ENCODE measurements at places on chromosomes 12 and 14. TPM values are rescaled to one million over a fixed set of nuclear protein-coding genes. Genes with fewer than 3 reads are reported as not detected.

PTPRR gene
- total RNA-seq, result not detected

OR5AU1 gene
- total RNA-seq, result not detected

FAM90A1 gene
- not detected for total RNA-seq

LRFN5 gene
- not detected for total RNA-seq

MDGA2 gene
- total RNA-seq, result not detected

NXPH4 gene
- total RNA-seq, result not detected

ACOT4 gene
- total RNA-seq, result 0.69 TPM

MYH6 gene
- not detected for total RNA-seq

CLBA1 gene
- 2.1 TPM for total RNA-seq

DPPA3 gene
- not detected for total RNA-seq

ALDH6A1 gene
- 23.7 TPM for total RNA-seq

KRT72 gene
- 149 TPM for total RNA-seq

CLEC4D gene
- total RNA-seq, result not detected

- H3K4me3 ChIP-seq, result no peak overlapping the region
- H3K27me3 ChIP-seq, result no peaks in the 10 kb centered on the region
- H3K27ac ChIP-seq, result no peak overlapping the region
- no peaks in the 10 kb centered on the region for H3K36me3 ChIP-seq
These were observed 266.4 kb downstream of the NAV3 start for GRCh38 chr12:78096909-78097597.

DNA sequence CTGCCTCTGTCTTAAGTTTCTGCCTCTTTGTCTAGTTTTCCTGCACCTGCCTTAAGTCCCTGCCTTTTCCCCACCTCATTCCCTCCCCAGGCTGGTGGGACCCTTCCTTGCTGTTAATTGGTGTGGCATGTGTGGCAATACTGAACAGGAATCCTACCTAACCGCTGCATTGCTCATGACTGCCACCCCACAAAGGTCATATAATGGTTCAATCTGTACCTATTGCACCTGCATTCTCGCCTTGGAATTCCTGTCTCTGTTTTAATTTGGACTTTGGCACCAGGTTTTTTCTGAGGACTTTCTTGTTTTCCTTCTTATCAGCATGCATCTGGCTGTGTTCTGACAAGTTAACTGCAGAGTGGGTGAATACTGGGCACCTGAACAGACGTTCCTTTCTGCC, 966.2 kb upstream of the TMEM132C start:
- H3K27ac ChIP-seq, result no peak overlapping the region
- H3K4me3 ChIP-seq, result no peak overlapping the region
- H3K27me3 ChIP-seq, result no peaks in the 10 kb centered on the region
- no peak for DNase-seq
- H3K4me1 ChIP-seq, result no peaks in the 10 kb centered on the region

DNA sequence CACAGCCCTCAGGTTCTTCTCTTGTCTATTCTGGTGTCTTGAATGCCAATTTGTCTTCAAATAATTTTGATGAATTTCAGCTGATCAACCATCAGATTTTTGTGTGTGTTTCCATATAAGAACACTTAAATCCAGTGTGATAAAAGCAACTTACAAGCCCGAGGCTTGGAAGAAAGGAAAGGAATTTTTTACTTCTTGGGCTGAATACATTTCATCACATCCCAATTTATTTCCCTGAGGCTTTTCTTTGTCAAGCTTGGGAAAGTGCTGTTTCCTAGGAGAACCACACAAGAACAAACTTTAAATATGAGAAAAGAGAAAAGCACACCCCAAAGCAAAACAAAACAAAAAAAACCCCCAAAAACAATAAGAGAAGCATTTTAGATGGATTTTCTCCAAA, 26.6 kb downstream of the GPRC5D start:
- H3K4me1 ChIP-seq, result no peaks in the 10 kb centered on the region
- no peak overlapping the region for H3K4me3 ChIP-seq
- no peaks in the 10 kb centered on the region for H3K36me3 ChIP-seq
- no peaks in the 10 kb centered on the region for H3K27me3 ChIP-seq
- no peak overlapping the region for H3K27ac ChIP-seq

GRCh38 chr14:89095036-89095435, 270.6 kb downstream of the TTC8 start:
- no peaks in the 10 kb centered on the region for H3K36me3 ChIP-seq
- no peak overlapping the region for H3K27ac ChIP-seq
- H3K4me1 ChIP-seq, result no peaks in the 10 kb centered on the region

- no peaks in the 10 kb centered on the region for H3K27me3 ChIP-seq
- no peaks in the 10 kb centered on the region for H3K36me3 ChIP-seq
- H3K4me1 ChIP-seq, result no peaks in the 10 kb centered on the region
- H3K4me3 ChIP-seq, result no peak overlapping the region
- no peak overlapping the region for H3K27ac ChIP-seq
- no peak for DNase-seq
These were observed 445.6 kb downstream of the ADAMTS20 start for GRCh38 chr12:43106355-43106754.

DNA sequence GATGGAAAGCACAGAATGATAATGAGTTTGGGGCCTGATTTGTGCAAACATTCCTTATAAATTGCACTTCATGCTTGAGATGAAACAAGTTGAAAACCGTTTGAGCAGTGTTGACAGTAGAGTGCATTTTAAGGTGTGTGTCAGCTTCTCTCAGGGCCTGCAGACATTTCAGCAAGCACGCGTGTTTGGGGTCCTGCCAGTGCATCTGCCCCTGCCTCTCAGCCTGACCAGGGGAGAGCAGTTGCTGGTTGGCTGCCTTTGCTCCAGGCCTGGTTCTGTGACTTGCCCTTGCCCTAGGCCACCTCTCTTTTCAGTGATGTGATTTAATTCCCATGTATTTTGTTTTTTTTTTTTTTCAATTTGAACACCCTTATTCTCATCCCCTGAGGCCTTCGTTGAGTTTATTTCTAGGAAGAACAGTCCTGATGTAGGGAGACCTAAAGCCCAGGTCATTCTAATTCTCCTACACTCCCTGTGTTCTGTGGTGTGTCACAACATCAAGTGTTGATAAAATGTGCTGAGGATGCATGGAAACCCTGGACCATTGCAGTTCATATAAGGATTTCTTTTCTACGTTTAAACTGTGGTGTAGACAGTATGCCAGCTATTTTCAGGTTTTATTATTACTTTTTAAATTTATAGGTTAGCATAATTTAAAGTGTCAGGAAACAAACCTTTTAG, 40.1 kb upstream of the AMN start:
- H3K4me1 ChIP-seq, result no peaks in the 10 kb centered on the region
- no peak overlapping the region for H3K27ac ChIP-seq
- no peak for DNase-seq
- H3K4me3 ChIP-seq, result no peak overlapping the region

GRCh38 chr14:21894003-21894897, 220.6 kb upstream of the OR4E1 start:
- no peaks in the 10 kb centered on the region for H3K4me1 ChIP-seq
- H3K4me3 ChIP-seq, result peak overlapping the region; percentile 50

GRCh38 chr14:31300296-31300695, 92.7 kb upstream of the HECTD1 start:
- peaks cover 6% of the 10 kb centered on the region for H3K36me3 ChIP-seq
- DNase-seq, result no peak
- H3K4me1 ChIP-seq, result no peaks in the 10 kb centered on the region
- no peaks in the 10 kb centered on the region for H3K27me3 ChIP-seq
- H3K4me3 ChIP-seq, result no peak overlapping the region

DNA sequence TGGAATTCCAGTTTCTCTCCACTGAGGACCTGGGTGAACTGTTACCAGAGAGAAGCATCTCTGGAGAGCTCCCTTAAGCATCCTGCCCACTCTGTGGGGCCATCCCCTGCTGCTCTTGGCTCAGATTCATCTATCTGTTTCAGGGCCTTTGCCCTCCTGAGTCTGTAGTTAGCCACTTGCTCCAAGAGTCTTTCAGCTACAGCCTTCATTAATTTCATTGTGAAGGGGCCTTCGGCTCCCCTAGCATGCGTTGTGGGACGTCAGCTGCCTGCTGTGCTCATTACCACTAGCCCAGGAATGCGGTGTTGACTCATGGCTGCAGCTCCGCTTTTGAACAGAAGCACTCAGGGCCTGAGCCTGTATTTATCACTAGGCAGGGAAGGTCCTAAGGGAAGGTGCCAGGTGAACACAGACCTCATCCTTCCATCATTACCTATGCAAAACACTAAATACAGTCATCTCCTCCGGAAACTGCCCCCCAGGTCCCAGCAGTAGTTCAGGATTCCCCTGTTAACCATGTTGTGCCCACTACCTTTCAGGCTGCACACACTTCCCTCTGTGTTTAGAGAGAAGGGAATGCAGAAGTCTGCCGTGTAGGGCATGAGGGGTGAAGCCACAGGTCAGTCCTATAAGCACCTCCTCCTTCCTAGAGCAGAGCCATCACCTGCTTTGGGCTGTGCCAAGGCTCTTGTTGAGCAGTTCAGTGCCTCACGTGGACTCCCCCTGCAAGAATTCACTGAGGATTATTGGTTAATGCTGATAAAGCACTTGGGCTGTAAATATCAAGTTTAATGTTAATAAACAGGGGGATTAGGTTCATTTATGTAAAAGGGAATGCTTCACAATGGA, 191.4 kb downstream of the CACNA1C start:
- no peaks in the 10 kb centered on the region for H3K36me3 ChIP-seq
- H3K4me3 ChIP-seq, result no peak overlapping the region
- no peaks in the 10 kb centered on the region for H3K4me1 ChIP-seq
- no peaks in the 10 kb centered on the region for H3K27me3 ChIP-seq

DNA sequence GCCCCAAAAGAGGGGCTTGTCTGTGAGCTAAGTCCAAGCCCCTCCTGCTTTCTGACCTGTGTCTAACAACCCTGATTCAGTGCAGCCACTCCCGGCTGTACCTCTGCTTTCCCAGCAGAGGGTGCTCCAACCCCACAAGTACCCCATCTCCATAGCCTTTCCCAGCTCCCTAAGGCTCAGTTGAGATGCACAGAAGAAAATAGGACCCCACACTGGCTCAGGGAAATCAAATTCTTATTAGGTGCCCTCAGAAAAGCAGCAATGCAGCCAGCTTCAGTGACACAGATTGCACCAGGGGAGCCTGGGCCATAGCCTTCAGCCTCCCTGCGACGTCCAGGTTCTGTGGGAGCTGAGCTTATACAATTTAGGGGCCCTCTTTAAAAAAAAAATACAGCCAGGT, 49.9 kb downstream of the LRRC74A start:
- H3K4me3 ChIP-seq, result no peak overlapping the region
- no peaks in the 10 kb centered on the region for H3K36me3 ChIP-seq
- no peaks in the 10 kb centered on the region for H3K27me3 ChIP-seq
- DNase-seq, result peak; percentile 46

- peak overlapping the region; percentile 93 for H3K4me3 ChIP-seq
- no peaks in the 10 kb centered on the region for H3K27me3 ChIP-seq
- peak overlapping the region; percentile 99 for H3K27ac ChIP-seq
- H3K36me3 ChIP-seq, result peaks cover 8% of the 10 kb centered on the region
These were observed 135.8 kb downstream of the MON2 start for GRCh38 chr12:62602255-62603060.

DNA sequence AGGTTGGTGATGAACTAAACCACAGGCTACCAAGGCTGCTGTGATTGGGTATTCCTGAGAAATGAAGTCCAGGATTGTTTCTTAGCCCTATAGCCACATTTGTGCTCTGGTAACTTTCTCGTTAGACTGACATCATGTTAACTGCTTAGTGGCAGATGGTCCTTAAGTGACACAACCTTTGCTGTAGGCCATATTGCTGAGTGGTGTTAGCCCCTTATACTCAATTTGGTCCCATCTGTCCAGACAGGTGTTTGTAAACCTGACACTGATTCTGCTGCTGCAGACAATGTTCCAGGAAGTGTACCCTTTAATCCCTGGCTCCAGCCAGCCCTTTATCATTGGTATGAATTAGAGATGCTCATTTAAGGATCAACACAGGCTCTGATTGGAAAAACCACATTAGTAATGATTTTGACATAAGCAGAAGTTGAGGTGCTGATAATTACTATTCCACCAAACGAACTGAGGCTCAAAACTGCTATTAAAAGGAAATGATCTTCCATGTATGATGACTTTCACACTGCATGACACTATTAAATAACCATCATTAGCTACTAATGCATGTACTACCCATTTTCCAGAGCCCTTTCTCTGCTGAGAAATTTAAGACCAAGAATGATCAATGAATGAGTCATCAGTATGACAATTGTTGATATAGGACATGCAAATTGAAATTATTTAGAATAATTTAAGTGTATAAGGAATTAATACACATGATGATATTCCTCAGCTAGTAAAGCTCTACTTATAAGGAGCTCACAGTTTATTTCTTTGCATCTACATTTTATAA, 3.6 kb upstream of the SSTR1 start:
- peaks cover 3% of the 10 kb centered on the region for H3K27me3 ChIP-seq
- no peak overlapping the region for H3K27ac ChIP-seq
- no peak overlapping the region for H3K4me3 ChIP-seq
- no peak for DNase-seq
- H3K36me3 ChIP-seq, result no peaks in the 10 kb centered on the region
- H3K4me1 ChIP-seq, result no peaks in the 10 kb centered on the region

DNA sequence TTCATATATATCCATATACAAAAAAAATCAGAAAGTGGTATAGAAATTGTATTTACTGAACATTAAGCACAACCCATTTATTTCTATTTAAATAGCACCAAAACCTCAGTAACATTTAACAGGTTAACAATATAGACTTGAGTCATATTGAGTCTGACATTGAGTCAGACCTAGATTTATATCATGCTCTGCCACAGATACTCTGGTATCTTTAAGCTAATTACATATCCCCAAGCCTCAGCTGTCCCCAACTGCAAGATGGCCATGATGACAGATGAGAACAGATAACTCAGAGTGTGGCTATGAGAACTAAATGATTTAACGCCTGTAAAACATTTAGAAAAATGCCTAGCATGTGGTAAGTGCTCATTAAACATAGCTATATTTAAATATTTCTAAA, 40.3 kb downstream of the IFNG start:
- no peak for DNase-seq
- H3K4me1 ChIP-seq, result no peaks in the 10 kb centered on the region
- no peaks in the 10 kb centered on the region for H3K36me3 ChIP-seq
- no peaks in the 10 kb centered on the region for H3K27me3 ChIP-seq

- H3K27ac ChIP-seq, result no peak overlapping the region
- no peak overlapping the region for H3K4me3 ChIP-seq
- H3K27me3 ChIP-seq, result peaks cover 4% of the 10 kb centered on the region
These were observed 37.7 kb downstream of the CCDC177 start for GRCh38 chr14:69536971-69537370.

DNA sequence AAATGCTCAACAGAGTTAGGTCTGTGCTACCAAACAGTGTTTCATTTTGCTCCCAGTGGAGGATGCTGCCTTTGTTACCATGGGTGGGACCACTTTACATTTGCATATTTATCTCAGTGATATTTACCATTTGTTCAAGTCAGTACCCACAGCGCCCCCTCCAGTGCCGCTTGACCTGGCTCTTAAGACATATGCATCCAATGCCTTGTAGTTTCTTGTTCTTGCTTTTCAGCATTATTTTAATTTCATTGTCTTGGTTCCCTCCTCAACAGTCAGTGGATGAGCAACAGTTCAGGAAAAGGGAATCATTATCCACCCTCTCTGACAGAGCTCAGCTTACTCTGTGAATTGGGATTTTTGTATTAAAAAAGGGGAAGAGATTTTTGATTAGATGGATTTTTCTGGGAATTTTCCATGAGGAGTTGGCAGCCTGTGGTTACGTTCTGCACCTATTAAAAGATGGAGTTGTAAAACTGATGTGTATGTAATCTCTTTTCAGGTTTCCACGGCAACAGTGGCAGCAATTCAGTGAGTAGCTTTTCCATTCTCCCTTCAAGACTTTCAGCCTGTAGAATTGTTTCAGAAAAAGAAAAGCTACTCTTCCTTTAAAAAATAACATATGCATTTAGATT, 240.5 kb upstream of the DAAM1 start:
- no peaks in the 10 kb centered on the region for H3K36me3 ChIP-seq
- H3K4me3 ChIP-seq, result no peak overlapping the region
- DNase-seq, result no peak
- H3K4me1 ChIP-seq, result no peaks in the 10 kb centered on the region
- no peaks in the 10 kb centered on the region for H3K27me3 ChIP-seq

All from naive thymus-derived CD4-positive, alpha-beta T cell (primary cell).